Midbrain (tissue), 1 donor: ENCODE measurements at places on chromosomes 6 and 20.

DNA sequence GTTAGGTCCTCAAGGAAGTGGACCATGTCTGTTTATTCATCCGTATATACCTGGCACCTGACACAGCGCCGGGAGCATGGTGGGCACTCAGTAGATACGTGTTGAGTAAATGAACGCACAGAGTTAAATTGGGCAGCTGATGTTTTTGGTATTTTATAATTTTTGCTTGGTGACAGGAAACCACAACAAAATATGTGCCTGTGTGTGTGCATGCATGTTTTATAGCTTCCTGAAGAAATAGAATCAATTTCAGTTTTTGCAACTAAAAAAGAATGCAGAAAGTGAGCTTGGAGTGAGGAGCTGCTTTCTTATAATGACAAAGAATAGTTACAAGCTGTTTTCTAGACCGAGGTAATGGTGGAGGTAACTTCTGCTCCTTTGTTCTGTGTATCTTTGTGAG, 91.4 kb downstream of the PLCB4 start:
- DNase-seq, result no peak

DNA sequence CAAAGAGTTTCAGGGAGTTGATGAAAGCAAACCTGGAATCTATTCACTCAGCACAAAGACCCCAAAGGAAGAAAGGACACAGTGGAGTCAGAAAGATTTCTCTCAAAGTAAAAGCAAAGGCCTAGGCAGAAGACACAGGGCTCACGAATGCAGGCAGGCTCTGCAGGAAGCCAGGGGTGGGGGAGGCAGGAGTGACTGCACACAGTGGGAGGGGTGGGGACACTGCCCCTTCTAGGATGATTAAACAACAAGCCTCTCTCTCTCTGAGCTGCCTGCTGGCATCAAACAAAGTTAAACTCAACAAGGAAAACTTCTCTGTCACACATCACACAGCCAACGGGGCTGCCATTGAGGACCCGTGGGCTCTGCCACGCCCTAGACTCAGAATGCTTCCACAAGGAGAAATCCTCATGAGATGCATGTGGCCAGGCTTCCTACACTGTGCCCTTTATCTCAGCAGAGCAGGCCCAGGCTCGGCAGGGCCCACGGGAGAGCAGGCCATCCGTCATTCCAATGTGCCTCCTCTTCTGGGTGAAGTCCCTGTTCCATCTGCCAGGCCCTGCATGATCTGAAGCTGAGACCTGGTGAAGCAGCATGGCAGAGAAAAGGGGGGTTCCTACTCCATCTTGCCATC, 70.1 kb downstream of the RAMACL start:
- no peak for DNase-seq

GRCh38 chr6:1724616-1725015, 114.9 kb downstream of the FOXC1 start:
- no peak for DNase-seq

GRCh38 chr6:43078691-43079090, 2.6 kb downstream of the PTK7 start:
- DNase-seq, result no peak

GRCh38 chr6:87261534-87261933, 60.9 kb upstream of the SMIM8 start:
- DNase-seq, result no peak

- DNase-seq, result peak; percentile 4
These were observed 41.7 kb upstream of the ZNF831 start for GRCh38 chr20:59121714-59122565.

GRCh38 chr6:111973927-111974639, 79.8 kb upstream of the CCN6 start:
- no peak for DNase-seq

- DNase-seq, result peak; percentile 47
These were observed 1.8 kb upstream of the HLA-DQB1 start for GRCh38 chr6:32668226-32668747.

- DNase-seq, result no peak
These were observed 170.9 kb downstream of the HIVEP2 start for GRCh38 chr6:142773859-142774648.

DNA sequence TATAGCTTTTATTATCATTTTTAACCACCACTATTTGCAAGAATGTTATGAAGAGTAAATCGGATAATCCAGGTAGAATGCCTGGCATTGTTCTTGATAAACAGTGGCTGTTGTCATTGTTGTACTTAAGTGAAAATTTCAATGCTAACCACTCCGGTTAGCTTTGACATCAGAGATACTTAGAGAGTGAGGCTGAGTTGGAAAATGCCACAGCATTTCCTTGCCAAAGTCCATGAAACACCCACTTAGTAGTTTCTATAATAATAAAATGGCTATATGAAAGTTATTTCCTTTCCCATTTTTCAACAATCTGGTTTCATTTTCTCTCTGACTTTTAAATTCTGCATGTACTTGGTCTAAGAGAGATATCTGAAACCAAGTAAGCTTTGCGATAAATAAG, 132.0 kb downstream of the CDK19 start:
- DNase-seq, result no peak

DNA sequence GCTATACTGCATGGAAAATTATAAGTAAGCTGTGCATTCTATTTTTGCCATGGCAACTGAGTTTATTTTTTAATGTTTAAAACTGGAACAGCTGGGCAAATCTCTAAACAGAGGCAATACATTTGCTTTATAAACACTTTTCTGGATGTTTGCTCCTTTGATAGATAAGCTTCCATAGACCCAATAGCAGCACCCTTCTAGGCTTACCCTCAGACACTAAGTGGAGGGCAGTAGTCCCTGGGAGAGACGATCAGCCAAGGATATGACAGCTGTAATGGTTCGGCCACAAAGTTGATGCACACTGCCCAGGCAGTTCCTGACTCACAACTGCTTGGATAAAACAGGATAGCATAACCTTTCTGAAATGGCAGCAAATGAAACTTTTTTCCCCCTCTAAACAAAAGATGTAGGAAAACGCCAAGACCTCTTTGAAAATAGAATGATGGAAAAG, 8.5 kb upstream of the MRPS10 start:
- no peak for DNase-seq

- peak; percentile 29 for DNase-seq
These were observed 12.8 kb upstream of the DNAAF9 start for GRCh38 chr20:3420211-3420707.

DNA sequence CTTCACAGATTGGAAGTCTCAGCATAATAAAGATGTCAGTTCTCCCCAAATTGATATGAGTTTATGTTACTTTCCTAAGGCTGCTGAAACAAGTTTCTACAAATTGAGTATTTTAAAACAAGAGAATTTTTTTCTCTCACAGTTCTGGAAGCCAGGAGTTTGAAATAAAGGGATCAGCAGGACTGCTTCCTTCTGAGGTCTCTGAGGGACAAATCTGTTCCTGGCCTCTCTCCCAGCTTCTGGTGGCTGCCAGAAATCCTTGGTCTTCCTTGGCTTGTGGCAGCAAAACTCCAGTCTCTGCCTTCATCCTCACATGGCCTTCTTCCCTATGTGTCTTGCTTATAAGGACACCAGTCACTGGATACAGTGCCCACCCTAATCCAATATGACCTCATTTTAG, 136.1 kb downstream of the TFAP2A start:
- DNase-seq, result peak; percentile 48

DNA sequence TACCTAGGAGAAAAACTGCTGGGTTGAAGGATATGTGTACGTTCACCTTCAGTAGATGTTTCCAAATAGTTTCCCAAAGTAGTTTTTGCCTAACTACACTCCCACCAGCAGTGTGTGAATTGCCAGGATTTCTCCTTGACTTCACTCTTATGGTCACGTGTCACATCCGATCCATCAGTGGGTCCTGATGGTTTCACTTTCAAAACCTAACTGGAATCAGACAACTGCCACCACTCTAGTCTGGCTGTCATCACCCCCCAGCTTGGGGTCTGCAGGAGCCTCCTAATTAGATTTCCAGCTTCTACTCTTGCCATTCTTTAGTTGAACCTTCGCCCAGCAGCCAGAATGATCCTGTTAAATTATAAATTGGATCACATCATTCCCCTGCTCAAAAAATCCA, 8.5 kb upstream of the SLC12A5 start:
- DNase-seq, result no peak

DNA sequence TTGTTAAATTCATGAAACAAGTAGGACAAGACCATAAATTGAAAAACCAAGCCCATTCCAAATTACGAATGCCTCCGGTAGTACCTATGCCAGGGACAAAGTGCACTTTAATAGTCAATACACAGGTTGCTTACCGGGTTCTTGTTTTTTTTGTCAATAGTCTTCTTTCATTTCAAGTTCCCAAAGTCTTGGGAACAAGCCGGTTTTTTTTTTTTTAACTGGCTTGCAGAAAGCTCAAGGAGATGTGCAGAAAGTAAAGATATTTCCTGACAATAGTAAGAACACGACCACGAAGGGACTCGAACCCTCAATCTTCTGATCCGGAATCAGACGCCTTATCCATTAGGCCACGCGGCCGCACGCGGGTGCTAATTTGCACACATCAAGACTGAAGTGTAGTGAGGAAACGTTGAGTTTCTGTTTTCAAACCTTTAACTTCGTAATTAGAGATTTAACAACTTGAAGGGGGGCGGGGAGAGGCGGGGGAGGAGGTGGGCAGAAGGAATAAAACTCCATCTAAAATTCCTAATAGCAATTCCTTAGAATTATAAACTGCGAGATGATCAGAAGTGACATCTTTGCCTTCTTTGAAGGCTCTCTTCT, 181.0 kb downstream of the TRIM27 start:
- no peak for DNase-seq

GRCh38 chr6:3631186-3631585, 120.3 kb downstream of the PXDC1 start:
- no peak for DNase-seq

DNA sequence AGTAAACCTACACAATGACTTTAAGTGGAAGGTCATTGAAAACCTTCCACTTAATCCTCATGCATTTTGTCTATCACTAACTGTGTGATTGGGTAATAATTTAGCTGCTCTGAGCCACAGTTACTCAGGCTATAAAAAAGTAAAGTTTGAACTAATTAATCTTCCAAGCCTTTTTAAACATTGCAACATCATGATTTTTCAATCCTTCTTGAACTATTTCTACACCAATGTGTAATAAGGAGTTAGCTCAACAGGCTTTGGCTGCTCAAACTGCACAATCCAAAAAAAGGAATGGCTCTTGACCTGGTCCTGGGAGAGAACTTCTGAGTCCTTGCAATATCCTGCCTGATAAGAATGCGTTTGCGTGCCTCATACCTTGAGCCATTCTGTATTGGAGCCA, 34.8 kb upstream of the FILIP1 start:
- DNase-seq, result no peak

DNA sequence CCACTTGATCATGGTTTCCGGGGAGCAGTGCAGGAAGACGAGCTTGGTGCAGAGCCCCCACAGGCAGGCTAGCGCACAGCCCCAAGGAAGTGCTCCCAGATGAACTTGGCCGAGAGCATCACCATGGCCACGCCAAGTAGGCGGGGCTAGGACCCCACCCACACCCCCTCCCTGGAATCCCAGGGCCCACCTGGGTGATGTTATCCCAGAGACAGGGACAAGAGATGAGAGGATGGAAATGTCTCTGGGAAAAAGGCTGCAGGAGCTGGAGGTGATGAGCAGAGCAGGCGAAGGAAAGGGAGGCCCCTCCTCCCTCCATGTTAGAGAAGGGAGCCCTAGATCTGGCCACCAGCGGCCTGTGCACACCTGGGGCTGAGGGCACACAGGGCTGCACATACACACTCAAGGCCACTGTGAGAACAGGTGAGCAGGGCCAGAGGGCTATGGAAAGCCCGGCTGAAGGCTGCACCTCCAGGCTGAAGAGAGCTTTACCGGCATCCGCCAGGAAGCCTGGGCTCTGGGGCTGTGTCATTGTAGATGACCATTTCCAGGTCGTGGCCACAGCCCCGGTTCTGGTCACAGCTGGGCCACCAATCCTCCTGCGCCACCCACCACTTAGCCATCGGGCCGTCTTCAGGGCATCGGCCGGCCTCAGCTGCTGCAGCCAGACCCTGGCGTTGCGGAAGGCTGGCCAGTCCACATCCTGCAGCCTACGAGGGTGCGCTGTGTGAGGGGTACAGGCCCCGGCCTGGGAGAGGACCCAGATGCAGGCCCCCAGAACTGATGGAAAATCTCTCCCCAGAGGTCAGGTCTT, 24.9 kb downstream of the NPEPL1 start:
- no peak for DNase-seq

DNA sequence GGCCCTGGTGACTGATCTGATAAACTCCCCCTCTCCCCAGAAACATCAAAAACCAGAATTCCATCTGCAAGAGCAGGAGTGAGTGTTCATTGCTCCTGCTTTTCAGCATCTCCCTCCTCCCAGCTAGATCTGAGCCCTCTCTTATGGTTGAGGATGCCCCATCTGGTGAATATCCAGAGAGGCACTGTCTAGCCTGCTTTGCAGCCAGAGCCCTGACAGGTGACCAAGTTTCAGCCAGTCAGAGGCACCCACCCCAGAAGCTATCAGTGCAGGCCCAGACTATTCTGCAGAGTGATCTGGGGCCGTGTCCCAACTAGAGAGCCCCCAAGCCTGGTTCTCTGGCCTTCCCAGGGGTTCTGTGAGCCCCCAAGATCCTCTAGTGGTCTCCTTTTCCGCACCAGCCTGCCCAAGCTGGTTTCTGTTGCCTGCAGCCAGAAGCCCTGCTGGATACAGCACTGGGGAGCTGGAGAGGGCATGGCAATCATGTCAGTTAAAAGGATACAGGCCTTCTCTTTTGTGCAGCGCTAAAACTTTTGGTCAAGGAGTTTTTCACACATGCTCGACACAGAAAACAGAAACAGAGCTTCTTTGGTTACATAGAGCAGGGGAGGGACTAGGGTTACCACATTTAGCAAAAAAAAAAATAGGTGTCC, 6.6 kb upstream of the BMP7 start:
- no peak for DNase-seq

DNA sequence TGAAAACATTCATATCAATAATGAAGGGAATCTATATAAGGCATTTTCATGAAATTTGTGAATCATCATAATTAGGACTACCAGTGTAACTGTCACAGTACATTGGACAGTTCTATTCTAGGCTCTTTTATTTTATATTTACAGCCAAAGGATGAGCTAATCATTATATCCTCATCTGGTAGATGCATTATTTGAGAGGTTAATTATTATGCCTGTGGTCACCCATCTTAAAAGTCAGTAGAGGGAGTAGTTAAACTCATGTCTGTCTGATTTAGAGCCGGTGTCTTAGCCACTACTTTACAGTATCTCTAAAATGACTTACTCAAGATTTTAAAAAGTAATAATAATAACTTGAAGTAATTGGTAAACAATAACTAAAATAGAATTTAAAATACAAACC, 899.3 kb upstream of the MAP3K7 start:
- DNase-seq, result no peak

DNA sequence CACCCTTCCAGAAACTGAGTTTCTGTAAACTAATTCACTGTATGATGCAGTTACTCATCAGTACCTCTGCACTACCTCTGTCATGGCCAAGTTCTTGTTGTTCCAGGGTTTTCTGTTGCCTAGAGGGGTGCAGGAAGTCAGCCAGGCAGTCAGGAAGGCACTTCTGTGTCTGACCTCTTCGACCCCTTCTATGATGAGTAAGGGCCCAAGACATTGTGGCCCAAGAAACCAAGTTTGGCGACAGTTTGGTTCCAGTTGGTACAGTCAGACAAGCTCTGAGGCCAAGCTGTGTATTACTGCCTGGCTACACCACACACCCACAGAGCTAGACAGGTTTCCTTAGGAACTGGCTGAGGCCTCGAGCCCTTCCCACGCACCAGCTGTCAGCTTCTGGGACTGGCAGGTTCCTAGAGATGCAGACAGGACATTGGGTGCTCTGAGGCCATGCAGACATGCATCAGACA, 41.2 kb downstream of the TRAF3IP2 start:
- no peak for DNase-seq
